ENCODE measurements at places on chromosomes 5 and 9.

GRCh38 chr9:92097997-92098482, 17.2 kb downstream of the SPTLC1 start:
- DNase-seq: peak; percentile 80

- DNase-seq: no peak
These were observed 47.5 kb downstream of the UBE2QL1 start for GRCh38 chr5:6496207-6496584.

GRCh38 chr9:110056062-110056461, 151.9 kb downstream of the C9orf152 start:
- DNase-seq: no peak

GRCh38 chr5:9166202-9167112, 379.4 kb downstream of the SEMA5A start:
- no peak for DNase-seq

- no peak for DNase-seq
These were observed 397.0 kb downstream of the NR2F1-AS1 start for GRCh38 chr5:93184041-93184440.

DNA sequence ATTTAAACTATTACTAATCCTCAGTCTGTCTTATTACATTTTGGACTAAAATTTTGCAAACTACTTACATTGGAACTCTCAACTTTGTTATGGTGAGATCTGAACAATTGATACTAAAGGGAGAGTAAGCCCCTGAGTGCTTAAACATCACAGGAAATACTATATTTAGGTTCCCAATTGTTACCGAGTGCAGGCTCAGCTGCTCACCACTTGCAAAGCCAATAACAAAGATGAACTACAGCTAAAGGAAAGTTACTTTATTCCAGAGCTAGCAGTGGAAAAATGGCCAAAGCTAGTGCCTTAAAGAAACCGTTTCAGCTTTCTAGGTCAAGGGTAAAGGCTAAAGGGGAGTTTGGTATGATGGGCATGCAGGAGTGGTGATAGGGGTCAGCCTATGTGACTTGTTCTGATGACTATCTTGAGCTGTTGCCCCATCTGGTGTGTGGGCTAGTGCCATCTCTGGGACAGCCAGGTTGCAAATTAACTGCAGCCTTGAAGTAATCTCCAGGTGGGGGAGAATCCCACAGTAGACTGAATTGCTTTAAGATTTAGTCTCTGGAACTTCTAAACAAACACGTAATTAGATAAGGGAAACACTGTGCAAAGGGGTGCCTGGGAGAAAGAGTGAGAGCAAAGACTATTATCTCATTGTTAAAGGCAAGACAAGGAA, 7.8 kb upstream of the NDUFB6 start:
- no peak for DNase-seq

GRCh38 chr5:168699002-168699401, 119.8 kb upstream of the PANK3 start:
- DNase-seq: no peak

- no peak for DNase-seq
These were observed 34.4 kb upstream of the RAD23B start for GRCh38 chr9:107248714-107249113.

- DNase-seq: no peak
These were observed 15.2 kb upstream of the MAP3K1 start for GRCh38 chr5:56800186-56800585.

GRCh38 chr9:110214090-110214489, 6.1 kb upstream of the C9orf152 start:
- no peak for DNase-seq

- DNase-seq: no peak
These were observed 41.8 kb downstream of the APC start for GRCh38 chr5:112779531-112779930.

DNA sequence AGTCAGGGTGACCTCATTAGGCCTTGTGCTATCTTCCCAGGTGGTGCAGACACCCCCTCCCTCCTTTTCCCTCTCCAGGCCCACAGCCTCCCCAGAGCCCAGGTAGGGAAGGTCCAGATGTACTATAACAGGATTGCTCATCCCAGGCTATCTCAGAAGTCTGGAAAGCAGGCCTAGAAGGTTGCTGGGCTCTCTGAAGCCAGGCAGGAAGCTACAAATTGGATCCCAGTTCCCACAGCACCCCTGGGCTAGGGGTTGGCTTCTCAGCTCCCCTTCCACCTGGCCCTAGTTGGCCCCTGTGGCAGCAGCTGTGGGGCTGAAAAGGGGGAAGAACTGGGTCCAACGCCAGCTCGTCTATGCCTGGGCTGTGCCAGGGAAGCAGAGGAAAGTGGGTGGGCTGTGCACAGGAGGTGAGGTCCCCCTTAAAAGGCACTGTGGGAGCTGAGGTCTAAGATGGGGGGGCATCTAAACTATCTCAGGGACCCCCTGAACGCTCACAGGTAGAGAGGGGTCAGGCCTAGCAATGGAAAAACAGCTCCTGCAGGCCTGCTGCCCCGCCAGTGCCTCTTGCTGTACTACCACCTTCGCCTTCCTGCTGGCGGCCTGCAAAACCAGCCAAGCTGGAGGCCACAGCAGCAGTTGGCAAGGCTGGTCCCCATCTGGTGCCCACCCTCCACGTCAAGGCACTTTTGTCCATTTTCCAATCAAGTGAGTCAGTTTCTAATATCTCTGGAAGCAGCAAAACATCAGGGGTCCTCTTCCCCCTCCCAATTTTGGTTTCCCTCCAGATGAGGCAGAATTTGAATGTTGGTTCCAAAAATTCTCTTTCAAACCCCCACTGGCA, 13.3 kb upstream of the PSMD5 start:
- DNase-seq: no peak

GRCh38 chr5:65102976-65103711, 334.4 kb downstream of the CWC27 start:
- DNase-seq: peak; percentile 84

- no peak for DNase-seq
These were observed 996.3 kb upstream of the CDH10 start for GRCh38 chr5:25641124-25641523.

- DNase-seq: no peak
These were observed 159.4 kb downstream of the MACROH2A1 start for GRCh38 chr5:135239453-135240282.

GRCh38 chr9:104868687-104869404, 59.1 kb downstream of the ABCA1 start:
- peak; percentile 70 for DNase-seq

- DNase-seq: no peak
These were observed 9.5 kb upstream of the COMMD10 start for GRCh38 chr5:116075191-116075831.

DNA sequence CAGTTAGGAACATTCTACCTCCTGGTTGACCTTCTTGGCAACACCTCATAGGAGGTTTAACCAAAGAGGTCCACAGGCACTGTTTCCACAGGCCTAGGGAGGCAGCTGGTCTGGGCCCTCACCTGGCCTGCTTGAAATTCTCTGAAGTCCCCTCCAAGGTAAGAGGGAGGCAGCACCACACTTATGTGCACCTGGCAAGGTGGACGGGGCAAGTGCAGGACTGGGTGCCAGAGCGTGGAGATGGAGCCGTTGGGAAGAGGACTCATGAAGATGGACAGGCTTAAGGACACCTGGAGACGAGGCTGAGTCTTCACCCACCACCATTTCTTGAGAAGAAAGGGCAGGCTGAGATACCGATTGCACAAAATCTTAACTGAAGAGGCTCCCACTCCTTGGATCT, 6.6 kb upstream of the BARHL1 start:
- DNase-seq: no peak

DNA sequence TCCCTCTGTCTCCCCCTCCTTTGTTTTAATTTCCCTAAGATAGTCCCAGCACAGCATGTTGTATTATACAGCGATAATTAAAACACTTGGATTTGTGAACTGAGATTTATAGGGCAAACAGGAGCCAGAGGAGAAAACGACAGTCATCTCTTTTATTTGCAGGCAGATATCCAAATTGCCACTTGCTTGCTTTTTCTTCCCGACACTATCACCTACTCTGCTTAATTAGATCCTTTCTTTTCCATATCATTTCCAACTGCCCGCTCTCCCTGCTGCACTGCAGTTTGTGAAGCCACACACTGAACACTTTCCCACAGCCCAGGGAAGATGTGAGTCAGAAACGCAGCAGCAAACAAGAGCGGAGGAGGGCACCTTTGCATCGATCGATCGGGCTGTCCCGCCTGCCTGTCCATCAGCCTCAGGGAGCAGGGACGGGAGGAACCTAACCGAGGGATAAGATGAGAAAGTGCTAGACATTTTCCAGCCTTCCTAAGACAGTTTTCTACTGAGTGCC, 35.8 kb upstream of the SPRY4 start:
- no peak for DNase-seq

DNA sequence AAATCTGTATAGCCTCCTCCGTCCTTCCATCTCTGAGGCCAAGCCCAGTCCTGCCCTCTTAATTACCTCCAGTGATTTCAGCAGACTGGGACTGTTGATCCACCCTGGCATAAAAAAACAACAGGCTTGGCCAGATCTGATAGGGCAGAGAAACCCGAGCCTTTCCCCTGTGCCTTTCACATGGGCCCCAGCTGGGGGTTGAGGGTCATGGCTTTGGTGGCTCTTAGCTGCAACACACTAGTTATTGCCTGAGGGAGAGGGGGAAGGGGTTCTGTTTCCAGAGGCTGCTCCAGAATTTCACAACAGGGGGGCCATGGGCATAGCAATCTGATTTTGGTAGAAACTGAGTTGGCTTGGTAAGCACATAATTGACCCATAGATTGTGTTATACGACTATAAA, 21.2 kb upstream of the PANK3 start:
- no peak for DNase-seq
